ENCODE measurements at places on chromosomes 1 and 21. TPM values are rescaled to one million over a fixed set of nuclear protein-coding genes. Genes with fewer than 3 reads are reported as not detected.

Gene C1QTNF12
- 3.9 TPM for total RNA-seq

GRCh38 chr1:109661391-109661790, 5.5 kb downstream of the GSTM4 start:
- DNase-seq, result no peak

DNA sequence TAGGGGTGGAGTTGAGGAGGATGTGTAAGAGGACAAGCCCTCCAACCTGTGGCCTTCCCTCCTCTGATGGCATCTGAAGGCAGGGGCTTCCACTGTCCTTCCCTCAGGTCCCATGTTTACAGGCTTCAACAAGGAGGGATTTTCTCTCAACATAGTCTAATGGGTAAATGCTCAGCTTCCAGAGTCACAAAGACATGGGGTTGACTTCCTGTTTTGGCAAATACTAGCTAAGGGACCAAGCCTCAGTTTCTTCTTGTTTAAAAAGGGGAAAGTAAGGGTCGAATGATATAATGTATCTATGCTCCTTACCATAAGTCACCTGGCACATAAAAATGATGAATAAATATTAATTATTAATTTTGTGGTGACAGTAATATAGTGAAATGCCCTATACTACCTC, 3.1 kb downstream of the SV2A start:
- no peak for DNase-seq

GRCh38 chr1:43329995-43330751, 7.4 kb upstream of the MPL start:
- DNase-seq, result peak; percentile 83

DNA sequence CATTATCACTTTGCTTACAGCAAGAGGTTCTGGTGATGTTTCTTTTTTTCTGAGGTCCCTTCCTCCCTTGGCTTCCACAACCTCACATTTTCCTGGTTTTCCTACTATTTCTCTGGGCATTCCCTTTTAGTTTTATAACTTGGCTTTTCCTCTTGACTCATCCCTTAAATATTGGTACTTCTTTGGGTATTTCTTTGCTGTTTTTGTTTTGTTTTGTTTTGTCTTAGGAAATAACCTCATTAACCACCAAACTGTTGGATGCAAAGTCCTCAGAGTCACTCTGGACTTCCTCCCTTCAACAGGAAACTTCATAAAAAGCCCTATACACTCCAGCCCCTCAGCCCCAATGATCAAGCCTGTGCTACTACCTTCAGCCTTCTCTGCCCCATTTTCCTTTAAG, 211.1 kb downstream of the DUSP10 start:
- DNase-seq, result no peak

Gene B3GALT6
- 12.8 TPM for total RNA-seq

GRCh38 chr1:29100487-29100886, 23.2 kb downstream of the TMEM200B start:
- DNase-seq, result no peak

DNA sequence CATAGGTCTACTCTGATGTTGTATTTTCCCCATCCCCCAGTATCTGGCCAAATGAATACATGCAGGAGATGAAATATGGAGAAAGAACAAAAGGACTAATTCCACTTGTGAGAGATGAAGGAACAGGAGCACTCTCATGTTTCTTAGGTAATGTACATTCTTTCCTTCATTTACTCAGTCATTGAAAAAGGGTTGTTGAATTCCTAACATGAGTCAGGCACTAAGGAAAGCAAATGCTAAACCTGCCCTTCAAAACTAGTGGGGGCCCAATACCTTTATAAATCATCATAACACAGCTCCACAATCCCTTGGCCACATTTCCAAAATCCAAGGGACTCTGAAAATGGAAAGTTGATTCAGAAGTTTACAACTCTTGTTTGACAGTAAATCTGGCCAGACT, 94.3 kb downstream of the DIRAS3 start:
- DNase-seq, result no peak

Gene MRPL9
- total RNA-seq, result 52.7 TPM

- DNase-seq, result no peak
Observed at GRCh38 chr1:1144122-1144842, 28.4 kb upstream of the C1orf159 start.

Gene SLC30A2
- not detected for total RNA-seq

DNA sequence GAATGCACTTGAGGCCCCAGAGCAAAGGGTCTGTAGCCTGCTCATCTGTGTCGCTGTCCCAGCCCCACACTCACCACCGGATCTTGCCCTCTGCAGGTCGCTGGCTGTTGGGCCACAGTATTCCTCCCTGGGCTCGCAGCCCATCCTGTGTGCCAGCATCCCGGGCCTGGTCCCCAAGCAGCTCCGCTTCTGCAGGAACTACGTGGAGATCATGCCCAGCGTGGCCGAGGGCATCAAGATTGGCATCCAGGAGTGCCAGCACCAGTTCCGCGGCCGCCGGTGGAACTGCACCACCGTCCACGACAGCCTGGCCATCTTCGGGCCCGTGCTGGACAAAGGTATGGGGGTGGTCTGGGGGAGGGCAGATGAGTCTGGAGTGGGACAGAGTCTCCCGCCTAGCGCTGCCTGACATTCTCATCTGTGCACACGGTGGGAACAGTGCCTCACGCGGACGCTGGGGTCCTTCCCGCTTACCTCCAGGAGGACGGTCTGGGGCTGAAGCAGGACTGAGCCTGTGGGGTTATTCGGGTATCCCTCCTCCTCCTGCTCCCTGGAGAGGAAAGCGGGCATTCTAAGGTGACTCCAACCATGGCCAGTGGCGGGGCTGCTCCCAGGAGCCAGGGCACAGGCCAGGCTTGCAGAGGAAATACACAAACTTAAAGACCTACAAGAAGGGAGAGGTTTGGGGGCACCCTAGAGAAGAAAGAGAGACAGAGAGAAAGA, 15.9 kb downstream of the WNT3A start:
- peak; percentile 26 for DNase-seq

DNA sequence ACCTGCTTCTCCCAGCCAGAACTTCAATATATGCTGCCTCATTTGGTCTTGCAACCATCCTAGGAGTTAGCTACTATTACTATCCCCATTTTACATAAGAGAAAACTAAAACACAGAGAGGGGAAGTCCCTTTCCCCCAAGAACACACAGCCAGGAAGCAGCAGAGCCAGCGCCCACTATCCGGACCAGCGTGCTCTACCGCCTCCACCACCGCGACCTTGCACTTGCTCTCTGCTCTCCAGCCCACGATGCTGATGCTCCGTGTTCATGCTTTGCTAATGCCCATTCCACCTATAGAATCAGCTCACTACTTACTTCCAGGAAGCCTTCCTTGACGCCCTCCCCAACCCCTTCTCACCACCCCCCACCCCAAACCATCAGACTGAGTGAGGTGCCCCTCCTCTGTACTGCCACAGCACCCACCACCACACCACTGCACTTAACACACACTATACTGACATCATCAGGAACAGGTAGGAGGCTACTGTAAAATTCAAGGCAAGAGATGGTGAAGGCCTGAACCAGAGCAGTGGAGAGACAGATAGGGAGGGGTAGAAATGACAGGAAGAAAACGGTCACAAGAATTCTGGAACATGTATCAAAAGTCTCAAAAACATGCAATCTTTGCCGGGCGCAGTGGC, 9.4 kb downstream of the TMEM53 start:
- DNase-seq, result no peak

- DNase-seq, result no peak
Observed at GRCh38 chr1:81804312-81804711, 3.6 kb downstream of the ADGRL2 start.

Gene HPDL
- 0.36 TPM for total RNA-seq

Gene ENO1
- total RNA-seq, result 688 TPM

GRCh38 chr21:38802050-38803026, 3.4 kb upstream of the ETS2 start:
- DNase-seq, result no peak

Gene AADACL4
- total RNA-seq, result not detected

DNA sequence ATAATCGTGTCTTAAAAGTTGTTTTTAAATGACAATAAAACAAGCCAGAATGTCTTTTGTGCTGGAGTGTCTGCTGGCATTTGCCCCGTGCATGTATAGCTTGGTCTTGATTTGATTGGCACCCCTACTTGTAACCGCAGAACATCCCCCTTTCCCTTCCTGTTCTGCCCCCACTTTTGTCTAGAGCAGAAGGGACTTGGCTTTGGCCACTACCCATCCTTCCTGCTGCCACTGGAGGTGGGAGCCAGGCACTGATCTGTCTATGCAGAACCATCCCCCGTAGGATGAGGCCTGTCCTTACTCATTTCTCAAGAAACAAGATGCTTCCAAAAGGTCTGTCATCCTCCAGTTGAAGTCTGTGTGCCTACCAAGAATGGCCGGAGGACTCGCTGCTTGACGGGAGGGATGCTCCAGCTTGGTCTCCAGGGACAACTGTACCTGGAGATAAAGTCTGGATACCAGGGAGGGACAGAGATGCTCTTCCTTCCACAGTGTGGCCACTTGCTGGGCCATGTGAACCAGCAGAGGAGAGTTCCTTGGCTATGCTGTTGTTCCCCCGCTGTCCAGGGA, 1.1 kb upstream of the SLC27A3 start:
- no peak for DNase-seq

Gene GABRD
- 1.2 TPM for total RNA-seq

- peak; percentile 79 for DNase-seq
Observed at GRCh38 chr1:153352523-153352922, 3.9 kb upstream of the PGLYRP4 start.

DNA sequence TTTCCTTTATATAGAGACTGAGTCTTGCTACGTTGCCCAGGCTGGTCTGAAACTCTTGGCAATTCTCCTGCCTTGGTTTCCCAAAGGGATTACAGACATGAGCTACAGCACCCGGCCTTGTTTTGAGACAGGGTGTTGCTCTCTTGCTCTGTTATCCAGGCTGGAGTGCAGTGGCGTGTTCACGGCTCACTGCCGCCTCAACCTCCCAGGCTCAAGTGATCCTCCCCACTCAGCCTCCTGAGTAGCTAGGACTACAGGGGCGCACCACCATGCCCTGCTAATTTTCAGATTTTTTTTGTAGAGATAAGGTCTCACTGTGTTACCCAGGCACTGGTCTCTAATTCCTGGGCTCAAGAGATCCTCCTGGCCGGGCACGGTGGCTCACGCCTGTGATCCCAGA, 14.8 kb downstream of the LCK start:
- DNase-seq, result no peak

DNA sequence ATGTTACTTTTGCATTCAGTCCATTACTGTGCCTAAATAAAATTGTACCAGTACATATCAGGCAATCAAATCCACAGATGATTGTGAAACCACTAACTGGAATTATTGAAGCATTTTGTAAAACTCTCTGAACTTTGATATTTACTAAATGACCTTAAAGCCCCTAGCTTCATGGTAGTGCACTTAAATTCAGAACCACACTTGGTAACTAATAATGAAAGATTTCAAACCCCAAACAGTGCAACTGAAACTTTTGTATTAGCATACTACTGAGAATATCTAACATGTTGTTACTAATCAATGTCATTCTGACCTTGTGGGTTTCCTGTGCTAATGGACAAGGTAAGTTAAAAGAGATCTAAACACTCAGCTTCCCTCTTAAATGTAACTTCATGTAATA, at the start of gene CFHR3:
CFHR3 (plus strand) TSS at position 238 of the 400 bp plus-strand sequence; CDS start at position 285, 47 bp downstream.
- DNase-seq, result no peak

Gene MAGOH
- 26.7 TPM for total RNA-seq

GRCh38 chr1:242641461-242641860, 117.0 kb upstream of the PLD5 start:
- DNase-seq, result no peak

DNA sequence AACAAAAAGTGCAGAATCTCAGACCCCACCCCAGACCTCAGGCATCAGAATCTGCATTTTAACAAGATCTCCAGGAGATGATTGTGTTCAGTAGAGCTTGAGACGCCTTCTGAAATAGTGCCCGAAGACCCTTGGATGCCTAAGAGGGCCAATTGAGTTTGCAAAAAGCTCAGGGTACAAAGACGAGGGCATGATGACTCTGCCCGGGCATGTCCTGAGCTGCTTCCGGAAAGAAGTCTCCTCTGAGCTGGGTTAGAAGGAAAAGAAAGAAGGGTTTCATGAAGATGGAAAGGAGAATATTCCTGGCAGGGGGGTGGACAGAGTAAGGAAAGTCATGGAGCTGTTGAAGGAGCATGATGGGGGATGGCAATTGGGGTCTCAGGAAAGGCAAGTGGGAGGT, 246.1 kb upstream of the TMEM51 start:
- DNase-seq, result no peak

GRCh38 chr21:39736716-39737115, 8.3 kb upstream of the IGSF5 start:
- DNase-seq, result no peak

GRCh38 chr1:153677718-153678518, 570 bp upstream of the NPR1 start:
- DNase-seq, result peak; percentile 66

- no peak for DNase-seq
Observed at GRCh38 chr21:28439788-28440187, 552.9 kb downstream of the LTN1 start.

Gene PTGFR
- 44.3 TPM for total RNA-seq

Data from aorta (tissue), 5 donors.